ENCODE measurements at places on chromosomes 6 and 20.

- DNase-seq, result no peak
Measured at GRCh38 chr20:40628877-40629276, 60.2 kb downstream of the MAFB start.

DNA sequence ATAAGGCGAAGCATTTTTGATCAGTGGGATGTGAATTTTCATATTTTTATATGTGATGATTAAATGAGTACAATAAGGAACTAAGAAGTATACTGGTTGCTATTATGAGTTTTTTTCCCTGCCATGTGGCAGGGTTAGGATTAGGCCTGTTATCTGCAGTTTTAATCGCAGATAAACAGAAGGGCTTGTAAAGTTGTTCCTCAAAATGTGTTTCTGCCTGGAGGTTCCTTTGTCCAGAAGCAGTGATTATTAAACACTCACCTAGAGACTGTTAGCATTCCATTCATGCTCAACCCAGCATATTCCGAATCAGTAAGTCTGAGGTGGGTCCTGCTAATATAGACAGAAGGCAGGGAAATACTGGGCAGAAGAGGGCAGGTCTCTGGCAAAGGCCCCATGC is 316.0 kb downstream of the CLIC5 start:
- DNase-seq, result no peak

DNA sequence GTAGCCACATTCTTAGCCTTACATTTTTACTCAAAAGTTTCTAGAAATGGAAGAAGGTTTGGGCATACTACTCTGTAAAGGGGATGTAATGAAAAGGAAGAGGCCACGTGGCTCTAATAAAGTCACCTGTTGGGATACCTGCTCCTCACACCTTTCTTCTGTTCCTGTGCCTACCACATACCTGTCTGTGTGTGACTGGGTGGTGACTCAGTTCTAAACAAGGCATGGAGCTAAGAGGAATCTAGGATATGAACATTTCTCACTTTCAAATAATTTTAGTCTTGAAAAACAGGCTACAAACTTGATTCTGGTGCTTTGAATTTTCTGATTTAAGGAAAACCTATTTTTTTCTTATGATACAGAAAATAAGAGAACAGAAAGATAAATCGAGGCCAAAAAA is 363.6 kb downstream of the RFPL4B start:
- no peak for DNase-seq

GRCh38 chr20:51128198-51128597 is 105.3 kb upstream of the KCNG1 start:
- DNase-seq, result no peak

GRCh38 chr6:161038229-161039031 is 46.9 kb downstream of the MAP3K4 start:
- no peak for DNase-seq

Measured in aorta (tissue), 5 donors.